CD4-positive, alpha-beta memory T cell (primary cell): ENCODE measurements at places on chromosomes 5 and 9. TPM values are rescaled to one million over a fixed set of nuclear protein-coding genes. Genes with fewer than 3 reads are reported as not detected.
A peak's percentile ranks its signal among the peaks of the same experiment; 100 is the strongest.

The PCDHAC2 gene
- total RNA-seq: not detected

- no peak for DNase-seq
These were observed 88.1 kb upstream of the PTPRD start for GRCh38 chr9:10700915-10701314.

GRCh38 chr5:63029891-63030290 is 451.3 kb downstream of the LRRC70 start:
- no peak for DNase-seq

DNA sequence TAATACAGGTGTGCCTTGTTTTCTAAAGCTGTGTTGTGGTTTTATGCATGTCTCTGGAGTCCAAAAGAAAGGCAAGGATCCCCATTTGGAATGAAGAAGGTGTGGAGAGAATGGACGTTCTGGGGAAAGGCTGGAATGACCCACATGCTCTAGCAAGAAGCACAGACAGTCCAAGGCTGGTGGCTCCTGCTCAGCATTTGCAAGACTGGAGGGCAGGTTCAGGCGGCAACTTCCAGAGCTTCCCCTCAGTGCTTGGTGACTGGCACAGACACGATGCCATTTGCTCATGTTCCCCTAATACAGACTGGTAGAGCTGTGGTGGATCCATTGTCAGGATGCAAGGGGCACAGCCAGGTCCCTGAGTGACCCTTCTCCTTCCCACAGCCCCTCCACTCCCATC is 8.2 kb downstream of the SLC22A4 start:
- no peak for DNase-seq

GRCh38 chr9:114718801-114719221 is 36.8 kb upstream of the TEX48 start:
- DNase-seq: peak; percentile 69

DNA sequence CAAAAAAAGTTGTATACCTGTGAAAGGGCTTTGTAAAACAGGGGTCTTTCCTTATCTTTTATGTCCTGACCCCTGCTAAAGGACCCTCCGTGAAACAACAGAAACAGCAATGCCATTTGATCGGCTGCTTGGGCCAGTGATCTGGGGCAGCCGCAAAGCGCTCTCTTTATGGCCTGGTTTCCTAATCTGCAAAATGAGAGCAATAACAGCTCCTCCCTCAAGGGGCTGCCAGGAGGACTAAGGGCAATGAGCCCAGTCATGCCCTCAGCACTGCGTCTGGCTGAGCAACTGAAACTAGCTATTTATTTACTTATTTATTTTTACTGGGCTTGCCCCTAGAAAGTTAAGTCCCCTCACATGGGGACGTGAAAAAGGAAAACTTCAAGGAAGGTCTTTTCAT is 18.3 kb downstream of the CMBL start:
- DNase-seq: no peak

The SPOCK1 gene
- not detected for total RNA-seq

The TLX3 gene
- not detected for total RNA-seq
